Activated CD4-positive, CD25-positive, alpha-beta regulatory T cell treated with anti-CD3 and anti-CD28 coated beads, Interleukin-2, amount 50 U/mL, for 24 hours (primary cell): ENCODE measurements at places on chromosomes 4 and X.

GRCh38 chrX:41377624-41378023 lies 43.7 kb downstream of the DDX3X start:
- peak; percentile 98 for ATAC-seq

GRCh38 chr4:13989501-13989900 lies 362.0 kb upstream of the BOD1L1 start:
- ATAC-seq = no peak

DNA sequence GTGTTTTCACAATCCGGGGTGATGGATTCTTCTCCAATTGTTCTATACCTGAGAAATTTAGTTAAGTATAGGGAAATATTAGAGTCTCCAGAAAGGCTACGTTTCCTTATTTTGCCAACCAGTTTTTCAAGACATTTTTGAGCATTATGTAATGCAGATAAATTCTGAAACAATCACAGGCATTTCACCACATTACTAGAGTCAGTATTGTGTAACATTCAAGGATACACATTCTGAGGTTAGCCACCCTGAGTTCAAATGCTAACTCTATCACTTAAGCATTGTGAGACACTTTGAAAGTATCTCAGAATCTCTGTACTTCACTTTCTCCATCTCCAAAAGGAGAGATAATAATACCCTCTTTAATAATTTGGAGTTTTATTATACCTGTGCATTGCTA lies 10.6 kb downstream of the SULT1B1 start:
- ATAC-seq = no peak

DNA sequence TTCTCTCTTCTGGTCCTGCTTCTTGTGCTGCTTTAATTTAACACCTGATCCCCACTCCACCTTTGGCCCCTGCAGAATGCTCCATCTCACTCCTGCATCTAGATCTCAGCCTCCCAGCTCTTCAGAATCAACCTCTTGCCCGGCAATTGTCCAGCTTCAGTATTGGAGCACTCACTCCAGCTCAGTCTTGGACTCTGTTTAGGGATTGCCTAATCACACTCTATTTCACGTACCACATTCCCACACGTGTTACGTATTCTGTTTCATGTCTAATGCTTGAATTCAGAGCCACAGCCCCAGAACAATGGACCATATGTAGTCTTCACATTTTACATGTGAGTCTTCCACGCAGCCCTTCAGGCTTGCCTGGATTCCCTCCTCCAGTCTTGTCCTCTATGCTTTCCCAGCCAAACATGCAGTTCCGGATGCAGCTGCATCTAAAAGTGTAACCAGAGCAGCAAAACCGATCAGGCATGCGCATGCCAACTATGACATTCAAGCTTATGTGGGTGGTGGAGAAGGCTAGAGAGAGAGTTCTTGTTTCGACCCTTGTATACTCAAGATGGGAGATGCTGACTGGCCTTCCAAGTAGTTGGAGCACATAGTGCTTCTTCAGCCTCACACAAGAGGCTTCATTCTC lies 105.2 kb upstream of the FAM9A start:
- no peak for ATAC-seq

- no peak for ATAC-seq
Measured at GRCh38 chrX:79084923-79085322, 59.6 kb upstream of the GPR174 start.

DNA sequence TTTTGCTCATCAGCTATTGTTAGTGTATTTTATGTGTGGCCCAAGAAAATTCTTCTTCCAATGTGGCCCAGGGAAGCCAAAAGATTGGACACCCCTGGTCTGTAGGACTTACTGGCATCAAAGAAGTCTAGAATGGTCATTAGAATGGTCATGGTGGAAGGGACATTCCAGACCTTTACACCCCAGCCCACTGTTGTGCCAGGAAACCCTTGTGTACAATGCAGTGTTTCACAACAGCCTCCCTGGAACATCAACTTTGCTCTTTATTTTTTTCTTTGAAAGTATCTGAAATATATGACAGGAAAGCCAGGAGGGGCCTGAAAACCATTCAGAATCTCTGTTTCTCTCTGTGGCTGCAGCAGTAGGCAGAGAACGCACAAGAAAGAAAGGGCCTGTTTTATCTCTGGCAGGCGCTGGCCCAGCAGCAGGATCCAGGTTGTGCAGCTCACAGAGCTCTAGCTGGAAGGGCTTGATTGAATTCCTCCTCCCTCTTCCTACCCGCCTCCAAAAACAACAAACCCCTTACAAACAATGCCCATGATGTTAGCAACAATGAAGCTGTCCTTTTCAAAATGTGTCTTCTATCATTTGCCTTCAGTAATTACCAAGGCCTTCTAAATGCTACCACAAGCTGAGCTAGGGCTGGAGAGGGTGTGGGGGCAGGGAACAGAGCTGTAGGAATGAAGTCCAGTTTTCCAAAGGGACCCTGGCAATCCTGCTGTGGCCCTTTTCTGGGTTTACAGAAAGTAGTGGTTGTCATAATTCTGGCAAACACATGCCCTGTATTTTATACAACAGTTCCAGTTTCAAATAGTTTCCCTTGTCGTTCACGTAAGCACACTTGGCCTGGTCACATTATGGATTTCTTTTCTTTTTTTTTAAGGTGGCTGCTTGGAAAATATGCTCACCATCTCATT lies 32.3 kb upstream of the TFDP3 start:
- ATAC-seq = no peak

GRCh38 chrX:111340054-111340453 lies 69.8 kb upstream of the CAPN6 start:
- no peak for ATAC-seq

DNA sequence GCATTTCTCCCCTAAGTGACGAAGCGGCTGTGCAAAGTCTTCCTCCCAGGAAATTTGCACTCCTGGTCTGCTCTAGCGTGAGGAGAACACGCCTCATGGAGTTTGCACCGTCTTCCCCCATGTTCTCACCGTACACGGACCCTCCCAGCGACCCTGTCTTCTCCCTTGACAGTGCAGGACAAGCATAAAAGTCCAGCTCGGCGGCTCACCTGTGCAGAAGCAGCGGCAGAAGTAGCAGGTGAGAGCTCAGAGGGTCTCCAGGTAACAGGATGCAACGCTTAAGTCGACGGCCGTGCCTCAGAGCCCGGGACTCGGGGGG lies 314 bp downstream of the P2RY8 start:
- ATAC-seq = peak; percentile 1

DNA sequence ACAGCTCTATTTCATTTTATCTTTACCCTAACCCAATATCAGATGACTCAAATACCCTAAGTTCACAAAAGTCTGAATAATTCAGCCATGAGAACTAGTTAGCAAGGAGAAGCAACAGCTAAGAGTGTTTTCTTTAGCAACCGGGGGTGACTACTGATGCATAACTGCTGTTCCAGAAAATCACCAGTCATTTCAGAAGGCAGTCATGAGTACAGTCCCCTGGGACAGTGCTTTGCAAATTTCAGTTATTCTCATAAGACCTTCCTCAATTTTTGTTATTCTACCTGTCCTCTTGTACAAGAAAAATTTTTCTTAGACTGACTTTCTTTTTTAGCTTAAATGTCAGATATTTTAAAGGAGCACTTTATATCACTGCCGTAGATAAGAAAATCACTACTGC lies 16.4 kb downstream of the BANK1 start:
- ATAC-seq = no peak

DNA sequence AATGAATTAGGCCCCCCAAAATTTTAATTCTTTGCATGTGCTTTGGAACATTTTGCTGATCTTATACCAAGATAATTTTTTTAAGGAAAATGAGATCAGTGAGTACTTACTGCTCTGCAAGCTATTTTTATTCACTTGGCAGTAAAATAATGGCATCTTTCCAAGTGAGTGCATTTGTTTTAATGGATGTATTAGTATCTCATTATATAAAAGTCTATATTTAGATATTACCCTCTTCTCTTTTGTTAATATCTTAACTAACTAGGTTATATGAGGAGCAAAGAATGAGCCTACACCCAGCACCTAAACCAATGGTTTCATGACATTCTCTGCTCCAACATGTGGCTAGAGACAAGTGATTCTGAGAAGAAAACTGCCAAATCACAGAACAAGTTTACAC lies 21.1 kb upstream of the ARAF start:
- ATAC-seq = no peak

- ATAC-seq = no peak
Measured at GRCh38 chr4:103002551-103002950, 17.0 kb downstream of the SLC9B1 start.

DNA sequence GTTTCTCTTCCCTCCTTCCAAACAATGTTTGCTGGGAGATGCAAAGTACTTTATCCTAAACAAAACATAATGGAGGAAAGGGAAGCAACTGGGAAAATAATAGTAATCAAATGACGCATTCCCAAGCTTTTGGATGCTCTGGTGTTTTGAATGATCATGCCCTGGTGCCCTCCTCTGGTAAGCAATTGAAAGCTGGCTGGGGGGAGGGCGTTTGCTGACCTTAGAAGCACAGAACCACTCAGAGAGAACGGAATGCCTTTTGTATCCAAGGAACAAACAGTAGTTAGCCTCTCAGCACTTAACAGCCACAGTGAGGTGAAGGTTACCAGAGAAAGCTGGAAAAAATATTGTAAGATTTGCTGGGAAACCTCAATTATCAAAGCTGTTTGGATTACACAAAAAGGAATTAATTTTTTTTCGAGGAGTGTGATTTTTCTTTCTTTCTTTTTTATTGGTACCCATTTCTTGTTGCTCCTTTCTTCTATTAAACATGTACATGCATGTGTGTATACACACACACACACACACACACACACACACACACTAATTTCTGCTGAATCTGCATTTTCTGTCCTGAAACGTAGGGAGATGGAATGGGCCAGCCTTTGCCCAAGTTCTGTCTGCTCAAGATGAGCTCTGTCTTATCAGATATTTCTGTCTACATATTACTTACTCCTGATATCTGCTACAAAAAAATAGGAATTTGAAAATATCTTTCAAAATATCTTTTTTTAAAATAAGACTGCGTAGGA lies 155.8 kb upstream of the IGFBP7 start:
- no peak for ATAC-seq

- ATAC-seq = no peak
Measured at GRCh38 chr4:9916346-9916745, 105.0 kb downstream of the SLC2A9 start.

GRCh38 chrX:71098302-71098701 lies 2.7 kb downstream of the FOXO4 start:
- ATAC-seq = peak; percentile 53

GRCh38 chr4:46980851-46981250 lies 12.5 kb downstream of the GABRA4 start:
- no peak for ATAC-seq

DNA sequence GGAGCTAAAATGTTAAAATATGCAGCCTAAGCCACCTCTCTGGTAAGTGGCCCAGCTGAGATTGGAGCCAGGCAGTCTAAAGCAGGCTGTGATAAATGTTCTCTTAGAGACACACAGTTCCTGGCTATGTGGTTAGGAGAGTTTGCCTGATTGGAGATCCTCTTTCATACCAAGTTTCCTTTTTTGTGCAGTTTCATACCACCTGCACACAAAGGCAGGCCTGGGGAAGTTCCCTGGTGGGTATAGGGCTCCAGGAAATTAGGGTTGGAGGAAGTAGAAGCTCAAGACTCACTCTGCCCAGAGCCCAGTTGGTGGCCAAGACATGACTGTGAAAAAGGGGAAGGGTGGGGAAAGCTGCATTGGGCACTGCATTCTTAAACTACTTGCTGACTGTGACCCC lies 16.9 kb downstream of the CYBB start:
- no peak for ATAC-seq

DNA sequence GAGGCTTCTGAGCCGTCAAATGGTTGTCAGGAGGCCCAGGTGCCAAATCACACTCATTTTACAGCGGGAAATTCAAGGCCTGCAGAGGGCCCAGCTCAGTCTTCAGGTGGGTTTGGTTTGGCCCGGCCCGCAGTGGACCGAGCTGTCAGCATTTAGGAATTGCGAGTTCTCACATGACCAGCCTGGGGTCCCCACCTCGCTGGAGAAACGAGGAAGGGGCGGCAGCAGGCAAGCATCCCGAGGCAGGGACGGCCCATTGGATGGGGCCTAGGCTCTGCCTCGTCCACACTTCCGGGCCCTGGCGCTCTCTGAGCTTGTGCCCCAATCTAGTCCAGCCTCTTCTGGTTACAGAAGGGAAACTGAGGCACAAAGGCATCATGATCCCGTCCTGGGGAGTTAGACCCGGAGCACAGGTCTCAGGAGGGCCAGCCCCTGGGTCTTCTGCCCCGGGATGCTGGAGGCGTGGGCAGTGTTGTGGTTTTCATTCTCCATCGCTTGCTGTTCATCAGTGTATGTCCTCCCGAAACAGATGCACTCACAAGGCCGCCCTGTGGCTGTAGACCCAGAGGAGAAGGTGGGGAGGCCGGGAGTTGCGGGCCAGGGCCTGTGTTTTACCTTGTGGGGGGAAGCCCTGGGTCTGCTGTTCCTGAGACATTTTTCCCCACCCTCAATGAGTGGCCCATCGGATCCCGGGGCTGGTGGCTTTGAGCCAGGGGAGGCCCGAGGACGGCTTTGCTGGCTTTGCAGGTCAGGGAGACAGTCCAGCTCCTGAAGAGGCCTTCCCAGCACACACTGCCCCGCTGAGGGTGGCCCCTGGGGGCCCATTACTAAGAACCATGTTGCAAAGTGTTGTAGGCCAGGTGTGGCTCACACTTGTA lies 8.9 kb downstream of the PSAPL1 start:
- no peak for ATAC-seq

- no peak for ATAC-seq
Measured at GRCh38 chr4:36054694-36055422, 189.5 kb downstream of the ARAP2 start.

- ATAC-seq = no peak
Measured at GRCh38 chr4:140612357-140612756, 43.6 kb upstream of the UCP1 start.

- no peak for ATAC-seq
Measured at GRCh38 chr4:180285796-180286195, 1957.4 kb upstream of the TENM3 start.

GRCh38 chr4:24321131-24321530 lies 263.2 kb downstream of the DHX15 start:
- ATAC-seq = no peak

- ATAC-seq = no peak
Measured at GRCh38 chr4:58940167-58940566, 1830.0 kb upstream of the IGFBP7 start.

DNA sequence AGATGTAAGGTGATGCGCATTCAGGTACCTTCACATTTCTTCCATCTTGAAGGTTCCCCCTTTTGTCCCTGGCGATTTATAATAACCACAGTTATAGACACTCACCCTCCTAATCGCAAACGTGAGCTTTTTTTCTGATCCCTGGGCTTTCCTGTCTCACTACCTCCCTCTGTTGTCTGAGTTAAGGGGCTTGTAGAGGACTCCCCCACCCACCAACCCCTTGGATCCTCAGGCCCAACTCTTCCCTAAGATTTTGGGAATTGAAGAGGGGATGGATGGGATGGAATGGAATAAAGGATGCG lies 1.4 kb downstream of the CNKSR2 start:
- no peak for ATAC-seq

DNA sequence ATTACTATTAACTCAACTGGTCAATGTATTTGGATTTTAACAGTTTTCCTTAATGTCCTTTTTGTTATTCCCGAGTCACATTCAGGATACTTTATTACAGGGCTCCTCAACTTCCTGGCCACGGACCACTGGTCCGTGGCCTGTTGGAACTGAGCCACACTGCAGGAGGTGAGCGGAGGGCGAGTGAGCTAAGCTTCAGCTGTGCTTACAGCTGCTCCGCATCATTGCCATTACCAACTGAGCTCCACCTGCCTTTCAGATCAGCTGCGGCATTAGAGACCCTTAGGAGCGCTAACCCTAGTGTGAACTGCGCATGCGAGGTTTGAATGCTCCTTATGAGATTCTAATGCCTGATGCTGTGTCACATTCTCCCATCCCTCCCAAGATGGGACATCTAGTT lies 591.7 kb downstream of the CCSER1 start:
- no peak for ATAC-seq
